ENCODE measurements at places on chromosomes 6 and 20.
A peak's percentile ranks its signal among the peaks of the same experiment; 100 is the strongest.

GRCh38 chr6:45314146-45314545 lies 14.0 kb upstream of the RUNX2 start:
- DNase-seq: no peak

DNA sequence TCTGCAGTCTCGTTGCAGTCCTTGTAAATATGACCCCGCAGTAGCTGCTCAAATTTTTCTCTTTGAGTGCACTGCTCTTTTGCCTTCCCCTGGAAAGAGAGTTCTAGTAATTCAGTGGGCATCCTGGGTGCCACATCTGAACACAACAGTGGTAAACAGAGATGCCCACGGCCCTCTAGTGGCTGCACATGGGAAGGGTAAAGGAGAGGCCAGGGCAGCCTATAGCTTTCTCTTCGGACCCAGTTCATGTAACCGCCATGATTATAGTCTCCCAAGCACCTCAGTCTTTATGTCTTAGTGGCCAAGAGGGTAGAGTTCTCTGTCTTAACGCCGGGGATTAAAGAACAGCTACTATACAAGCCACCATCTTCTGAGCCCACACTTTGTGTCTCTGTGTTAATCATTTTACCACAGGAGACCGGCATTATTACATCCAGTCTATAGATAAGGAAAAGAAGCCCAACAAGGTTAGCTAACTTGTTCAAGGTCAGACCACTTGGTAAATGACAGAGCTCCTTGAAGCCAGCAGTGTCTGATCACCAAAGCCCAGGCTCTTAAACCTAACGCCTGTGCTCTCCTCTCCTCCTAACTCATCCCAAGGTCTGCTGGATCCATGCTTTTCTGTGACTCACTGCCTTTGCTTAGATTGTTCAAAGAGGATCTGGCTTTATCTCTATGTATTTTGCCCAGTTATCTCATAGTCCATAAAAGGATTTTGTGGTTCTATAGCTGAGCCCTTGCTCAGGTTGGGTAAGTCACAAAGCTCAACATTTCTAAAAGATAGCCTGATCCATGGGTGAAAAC lies 81.8 kb downstream of the ISM1 start:
- peak; percentile 28 for DNase-seq

DNA sequence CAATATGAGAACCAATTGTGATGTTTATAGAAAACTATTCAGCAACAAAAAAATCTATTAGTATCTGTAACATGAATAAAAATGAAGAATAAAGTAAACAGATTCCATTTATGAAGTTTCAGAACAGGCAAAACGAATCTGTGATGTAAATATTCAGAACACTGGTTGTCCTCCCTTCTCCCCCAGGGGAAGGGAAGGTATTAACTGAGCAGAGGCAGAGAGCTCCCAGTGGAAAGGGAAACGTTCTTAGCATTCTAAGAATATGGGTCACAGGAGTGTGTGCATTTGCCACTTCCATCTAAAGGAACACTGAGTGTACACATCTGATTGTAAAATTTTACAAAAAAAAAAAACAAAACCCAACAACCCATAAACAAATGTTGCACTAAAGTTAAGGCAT lies 23.1 kb downstream of the SPAG4 start:
- DNase-seq: no peak

DNA sequence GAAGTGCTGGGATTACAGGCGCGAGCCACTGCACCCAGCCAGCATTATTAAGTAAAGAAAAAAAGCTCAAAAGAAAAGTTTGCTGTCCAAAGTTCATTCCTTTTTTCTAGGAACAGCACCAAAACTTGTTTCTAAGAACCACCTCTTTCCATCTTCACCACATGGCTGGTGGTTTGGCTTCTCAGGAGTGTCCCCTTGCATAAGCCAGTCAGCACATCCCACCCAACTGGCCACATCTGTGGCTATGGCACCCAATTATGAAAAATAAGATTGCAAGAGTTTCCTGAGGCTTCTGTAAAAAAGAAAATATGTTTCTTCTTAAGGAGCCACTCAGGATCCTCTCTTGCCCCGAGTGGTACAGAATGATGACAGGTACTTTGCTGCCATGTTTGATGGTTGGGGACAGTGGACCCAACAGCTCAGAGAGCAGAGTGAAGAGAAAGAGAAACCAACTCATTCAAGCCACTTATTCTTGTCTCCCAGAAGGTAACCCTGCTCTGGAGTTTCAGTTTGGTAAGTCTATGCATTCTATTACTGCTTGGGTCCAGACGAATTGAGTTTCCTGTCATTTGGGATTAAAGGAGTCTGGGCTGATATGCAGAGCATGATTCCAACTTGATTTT lies 65.3 kb downstream of the PSMB1 start:
- no peak for DNase-seq
